ENCODE measurements at places on chromosomes 4 and X.

- no peak for DNase-seq
These were observed 1819.2 kb upstream of the ADGRL3 start for GRCh38 chr4:59380841-59381366.

DNA sequence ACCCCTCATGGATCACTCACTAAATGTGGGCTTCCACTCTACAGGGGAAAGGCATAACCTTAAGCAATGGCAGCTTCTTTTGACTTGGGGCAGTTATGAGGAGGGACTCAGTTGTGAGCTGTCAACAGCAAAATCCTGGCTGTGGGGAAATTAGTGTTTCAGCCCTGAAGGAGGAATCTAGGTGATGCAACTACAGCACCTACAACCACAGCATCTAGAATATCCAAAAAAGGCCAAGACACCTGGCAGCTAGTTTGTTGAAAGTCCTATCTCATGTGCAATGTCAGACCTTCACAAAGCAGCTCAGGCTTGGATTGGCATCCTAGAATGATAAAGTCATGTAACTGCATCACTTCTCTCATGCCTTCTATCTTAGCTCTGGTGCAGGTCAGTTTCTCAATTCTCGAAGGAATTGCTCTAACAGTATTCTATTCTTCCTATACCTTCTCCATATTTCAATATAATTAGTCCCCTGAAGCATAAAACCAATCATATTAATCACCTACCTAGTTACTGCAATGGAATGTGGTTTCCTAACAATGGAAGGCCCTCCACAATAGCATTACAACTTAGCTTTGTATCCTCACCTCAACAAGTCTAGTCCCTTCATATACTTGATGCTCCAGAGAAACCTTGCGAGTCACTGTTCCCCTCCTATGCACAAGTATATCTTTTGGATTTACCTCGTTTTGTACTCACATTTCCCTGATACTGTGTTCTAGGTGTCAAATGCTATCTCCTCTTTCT, 5.5 kb upstream of the ANTXR2 start:
- no peak for DNase-seq

GRCh38 chrX:155086202-155086840, 15.0 kb downstream of the BRCC3 start:
- DNase-seq = peak; percentile 35

DNA sequence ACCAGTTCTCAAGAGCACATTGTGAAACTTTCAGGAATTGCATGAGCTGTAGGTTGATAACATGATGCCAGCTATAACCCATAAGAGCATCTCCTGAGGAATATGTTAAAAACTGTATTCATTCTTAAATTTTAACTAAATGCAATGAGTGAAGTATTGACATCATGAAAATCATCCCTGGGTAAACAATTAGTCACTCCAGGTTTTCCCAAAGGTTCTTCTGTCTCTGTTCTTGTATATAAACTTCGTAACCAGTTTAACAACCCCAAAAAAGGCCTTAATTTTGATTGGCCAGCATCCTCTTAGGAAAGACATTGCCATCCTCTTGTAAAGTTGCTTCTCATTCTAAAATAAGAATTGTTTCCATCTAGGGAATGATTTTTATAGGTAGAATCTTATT, 80.4 kb downstream of the TET2 start:
- no peak for DNase-seq

- DNase-seq = no peak
These were observed 10.0 kb downstream of the TMEM164 start for GRCh38 chrX:110012818-110013485.

- DNase-seq = no peak
These were observed 61.3 kb upstream of the TLR2 start for GRCh38 chr4:153622778-153623240.

DNA sequence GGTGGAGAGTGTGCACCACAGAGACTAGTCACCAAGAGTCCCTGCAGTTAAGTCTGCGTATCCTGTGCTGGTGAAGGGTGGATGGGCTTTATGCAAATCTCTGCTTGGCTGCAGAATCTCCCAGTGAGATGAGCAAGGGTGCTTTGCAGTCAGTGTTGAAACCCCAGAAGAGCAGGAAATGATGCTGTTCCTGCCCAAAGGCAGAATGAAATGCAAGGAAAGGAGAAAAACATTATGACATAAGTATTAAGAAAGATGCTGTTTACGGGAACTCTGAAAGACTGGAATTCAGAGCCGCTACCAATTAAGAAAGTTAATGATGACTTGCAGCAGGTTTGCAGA, 25.4 kb upstream of the ACSL1 start:
- no peak for DNase-seq

- no peak for DNase-seq
These were observed 491.2 kb downstream of the INPP4B start for GRCh38 chr4:142354794-142355420.

DNA sequence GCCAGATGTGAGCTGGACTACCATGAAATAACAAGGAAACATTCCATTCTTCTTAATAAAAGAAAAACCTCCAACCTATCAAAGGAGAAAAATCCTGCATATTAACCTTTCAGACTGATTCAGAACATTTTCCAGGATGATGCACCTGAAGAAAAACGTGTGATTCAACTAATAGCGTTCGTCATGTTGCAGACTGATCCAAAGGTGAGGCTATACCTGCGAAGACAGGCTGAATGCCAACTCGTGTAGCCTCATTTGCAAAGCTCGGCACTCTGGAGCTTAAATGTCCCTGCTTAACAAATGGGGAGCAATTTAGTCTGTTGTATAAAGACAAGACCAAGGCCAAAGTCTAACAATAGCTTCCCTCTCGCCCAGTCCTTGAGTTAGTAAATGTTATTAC, 172.0 kb upstream of the NOCT start:
- DNase-seq = no peak

- no peak for DNase-seq
These were observed 1142.3 kb downstream of the NLGN4X start for GRCh38 chrX:5086388-5086787.

GRCh38 chrX:352181-352580, 33.6 kb upstream of the GTPBP6 start:
- no peak for DNase-seq

DNA sequence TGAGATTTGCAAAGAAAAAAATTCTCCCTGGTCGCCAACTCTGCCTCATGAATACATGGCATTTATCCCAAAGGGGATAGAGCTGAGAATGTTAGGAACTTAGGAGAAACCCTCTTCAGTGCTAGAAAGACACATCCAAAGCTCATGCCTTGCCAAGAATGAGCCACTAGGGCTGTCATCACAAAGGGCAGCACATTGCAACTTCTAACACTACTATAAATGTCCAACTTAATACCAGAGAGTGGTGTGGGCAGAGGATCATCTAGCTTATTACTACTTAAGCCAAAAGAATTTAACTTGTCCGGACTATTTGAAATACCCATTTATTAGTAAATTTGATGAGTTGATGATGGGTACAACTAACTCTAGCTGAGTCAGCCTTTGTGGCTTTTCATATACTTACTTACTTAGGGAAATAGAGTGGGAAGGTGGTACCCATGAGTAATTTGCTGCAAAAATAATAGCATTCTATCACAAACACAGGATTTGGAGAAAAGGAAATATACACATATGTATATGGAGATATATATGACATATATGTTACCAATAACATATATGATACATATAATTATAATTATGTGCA, 66.3 kb upstream of the GAB1 start:
- peak; percentile 54 for DNase-seq

DNA sequence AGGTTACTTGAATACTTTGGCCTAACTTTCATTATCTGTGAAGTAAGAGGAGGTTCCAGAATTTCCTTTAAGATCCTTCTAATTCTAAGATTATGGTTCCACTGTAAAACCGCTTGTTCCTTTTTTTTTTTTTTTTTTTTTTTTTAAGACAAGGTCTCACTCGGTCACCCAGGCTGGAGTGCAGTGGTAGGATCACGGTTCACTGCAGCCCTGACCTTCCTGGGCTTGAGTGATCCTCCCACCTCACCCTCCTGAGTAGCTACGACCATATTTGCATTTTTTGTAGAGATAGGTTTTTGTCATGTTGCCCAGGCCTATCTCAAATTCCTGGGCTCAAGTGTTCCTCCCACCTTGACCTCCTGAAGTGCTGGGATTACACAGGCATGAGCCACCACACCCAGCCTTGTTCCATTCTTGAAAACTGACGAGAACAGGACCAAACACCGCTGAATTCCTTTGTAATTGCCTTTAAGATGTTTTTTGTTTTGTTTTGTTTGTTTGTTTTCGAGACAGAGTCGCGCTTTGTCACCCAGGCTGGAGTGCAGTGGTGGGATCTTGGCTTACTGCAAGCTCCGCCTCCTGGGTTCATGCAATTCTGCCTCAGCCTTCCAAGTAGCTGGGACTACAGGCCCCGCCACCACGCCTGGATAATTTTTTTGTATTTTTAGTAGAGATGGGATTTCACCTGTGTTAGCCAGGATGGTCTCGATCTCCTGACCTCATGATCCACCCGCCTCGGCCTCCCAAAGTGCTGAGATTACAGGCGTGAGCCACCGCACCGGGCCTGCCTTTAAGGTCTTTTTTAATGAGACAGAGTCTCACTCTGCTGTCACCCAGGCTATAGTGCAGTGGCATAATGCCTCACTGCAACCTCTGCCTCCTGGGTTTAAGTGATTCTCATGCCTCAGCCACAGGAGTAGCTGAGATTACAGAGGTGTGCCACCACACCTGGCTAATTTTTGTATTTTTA, 6.8 kb downstream of the PDS5A start:
- DNase-seq = no peak

- DNase-seq = peak; percentile 3
These were observed 712 bp downstream of the PNPLA4 start for GRCh38 chrX:7926501-7926900.

- peak; percentile 69 for DNase-seq
These were observed 10.1 kb downstream of the BCOR start for GRCh38 chrX:40087425-40088298.

- peak; percentile 32 for DNase-seq
These were observed 712 bp downstream of the STX18 start for GRCh38 chr4:4541040-4541631.

DNA sequence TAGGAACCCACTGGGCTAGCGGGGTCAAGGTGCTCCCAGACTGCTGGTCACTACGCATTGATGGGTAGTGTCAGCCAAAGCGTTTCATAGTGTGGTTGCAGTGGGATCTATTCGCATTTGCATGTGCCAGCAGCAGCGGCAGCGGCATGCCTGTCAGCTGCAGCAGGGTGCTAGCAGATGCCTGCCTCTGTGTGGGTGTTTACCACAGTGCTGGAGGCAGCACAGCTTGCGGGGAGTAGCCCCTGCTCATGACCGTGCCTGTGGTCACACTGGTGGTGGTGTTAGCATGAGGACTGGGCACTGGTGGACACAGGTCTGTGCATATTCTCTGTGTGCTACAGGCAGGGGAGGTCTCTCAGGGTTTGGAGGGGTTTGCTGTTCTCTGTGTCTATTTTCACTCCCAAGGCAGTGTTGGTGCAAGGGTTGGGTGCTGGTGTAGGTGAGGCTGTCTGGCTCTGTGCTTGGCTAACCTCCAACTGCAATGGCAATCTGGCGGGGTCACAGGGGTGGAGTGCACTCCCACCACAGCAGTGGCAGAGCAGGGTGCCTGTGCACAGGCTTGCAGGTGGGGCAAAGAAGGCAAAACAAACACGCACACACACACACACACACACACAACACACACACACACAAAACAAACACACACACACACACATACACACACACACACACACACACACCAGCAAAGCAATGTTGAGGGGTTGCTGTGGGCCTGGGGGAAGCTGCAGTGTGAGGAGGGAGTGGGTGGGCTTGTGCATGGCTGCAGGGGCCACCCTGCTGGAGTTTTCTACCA, 184.4 kb downstream of the GLUD2 start:
- no peak for DNase-seq

DNA sequence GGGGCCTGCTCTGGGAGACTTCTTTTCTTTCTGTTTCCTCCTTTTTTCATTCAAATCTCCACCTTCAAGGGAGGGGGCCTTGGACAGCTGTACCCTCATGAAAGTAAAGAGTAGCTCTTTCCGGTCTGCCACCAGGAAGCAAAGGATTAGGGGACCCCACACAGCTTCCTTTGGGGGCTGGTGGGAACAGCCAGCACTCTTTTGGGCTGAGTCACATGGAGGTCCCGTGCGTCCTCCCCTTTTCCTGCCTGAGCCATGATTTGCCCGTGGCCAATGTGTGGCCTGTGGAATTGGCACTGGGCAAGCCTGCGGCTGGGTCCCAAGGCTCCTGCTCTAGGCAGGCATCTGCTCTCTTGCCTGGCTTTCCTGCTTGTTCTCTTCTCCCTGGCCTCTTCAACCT, 65.5 kb downstream of the FHDC1 start:
- DNase-seq = peak; percentile 16

DNA sequence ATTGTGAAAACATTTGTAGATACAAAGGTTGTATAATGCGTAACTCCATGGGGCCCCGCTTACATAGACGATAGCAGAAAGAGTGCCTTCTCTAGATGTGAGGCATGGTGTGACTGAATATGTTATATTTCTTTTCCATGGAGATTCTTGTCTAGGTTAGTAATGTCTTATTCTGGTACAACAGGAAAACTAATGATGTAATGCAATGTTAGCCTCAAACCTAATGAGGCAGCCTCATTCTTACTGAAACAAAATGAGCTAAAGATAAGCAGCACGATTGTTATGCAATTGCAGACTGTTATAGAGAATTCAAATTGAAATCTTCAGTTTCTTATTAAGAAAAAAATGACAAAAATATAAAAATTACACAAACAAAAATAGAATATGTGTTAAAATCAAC, 171.1 kb upstream of the ANKRD50 start:
- no peak for DNase-seq

- DNase-seq = no peak
These were observed 78.8 kb upstream of the GPR174 start for GRCh38 chrX:79065696-79066095.

DNA sequence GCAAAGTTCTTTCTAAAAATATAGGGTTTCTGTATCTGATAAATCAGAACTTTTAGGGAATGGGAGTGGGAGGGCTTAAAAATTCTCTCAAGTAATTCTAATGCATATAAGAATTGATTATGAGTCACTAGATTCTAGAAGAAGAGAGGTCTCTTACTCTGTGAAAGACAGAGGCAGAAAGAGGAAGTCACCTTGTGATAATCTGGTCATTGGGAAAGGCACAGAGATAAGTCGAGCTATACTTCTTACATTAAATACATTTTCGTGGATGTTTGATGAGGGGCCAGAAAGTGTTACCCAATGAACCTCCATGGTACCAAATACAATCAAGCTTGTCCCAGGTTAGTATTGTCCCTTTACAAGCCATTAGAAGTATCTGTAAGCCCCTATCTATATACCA, 134.4 kb downstream of the MAD2L1 start:
- DNase-seq = no peak

GRCh38 chr4:20262221-20262620, 10.5 kb downstream of the SLIT2 start:
- no peak for DNase-seq

GRCh38 chr4:144347121-144347520, 206.6 kb upstream of the GYPA start:
- no peak for DNase-seq

- DNase-seq = no peak
These were observed 35.3 kb upstream of the GPM6B start for GRCh38 chrX:13852001-13852695.

GRCh38 chr4:41505161-41505661, 32.7 kb upstream of the LIMCH1 start:
- DNase-seq = peak; percentile 20
